ENCODE measurements at places on chromosomes 6 and 20. TPM values are rescaled to one million over a fixed set of nuclear protein-coding genes. Genes with fewer than 3 reads are reported as not detected.

TBPL1 gene
- 4.8 TPM for total RNA-seq

PI16 gene
- total RNA-seq: 6.2 TPM

SYTL3 gene
- 23.1 TPM for total RNA-seq

VSX1 gene
- total RNA-seq: not detected

HLA-DMB gene
- total RNA-seq: 96.5 TPM

SLC22A1 gene
- total RNA-seq: 8.2 TPM

DNA sequence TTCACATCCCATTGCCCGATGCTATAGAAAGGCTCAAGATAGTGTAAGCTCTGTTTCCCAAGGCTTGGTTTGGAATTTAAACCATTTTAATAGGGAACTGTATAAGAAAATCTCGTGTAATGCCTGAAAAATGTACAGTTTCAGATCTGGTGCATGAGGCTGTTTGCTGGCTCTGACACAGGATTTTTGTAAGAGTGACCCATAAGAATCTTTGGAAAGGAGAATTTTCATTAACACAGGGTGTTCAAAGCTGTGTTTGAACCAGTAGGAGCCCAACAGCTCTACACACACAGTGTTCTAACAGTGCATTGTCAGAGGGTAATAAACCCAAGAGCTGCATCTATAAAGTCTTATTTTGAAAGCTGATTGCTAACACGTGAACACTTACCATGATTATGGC, 293.5 kb downstream of the PRL start:
- H3K36me3 ChIP-seq: no peaks in the 10 kb centered on the region
- no peaks in the 10 kb centered on the region for H3K4me1 ChIP-seq
- DNase-seq: no peak
- no peaks in the 10 kb centered on the region for H3K27me3 ChIP-seq
- H3K27ac ChIP-seq: no peak overlapping the region
- no peak overlapping the region for H3K4me3 ChIP-seq

GRCh38 chr6:111939902-111940301, 66.7 kb upstream of the FYN start:
- H3K27me3 ChIP-seq: no peaks in the 10 kb centered on the region
- no peak overlapping the region for H3K4me3 ChIP-seq
- H3K27ac ChIP-seq: no peak overlapping the region

DNA sequence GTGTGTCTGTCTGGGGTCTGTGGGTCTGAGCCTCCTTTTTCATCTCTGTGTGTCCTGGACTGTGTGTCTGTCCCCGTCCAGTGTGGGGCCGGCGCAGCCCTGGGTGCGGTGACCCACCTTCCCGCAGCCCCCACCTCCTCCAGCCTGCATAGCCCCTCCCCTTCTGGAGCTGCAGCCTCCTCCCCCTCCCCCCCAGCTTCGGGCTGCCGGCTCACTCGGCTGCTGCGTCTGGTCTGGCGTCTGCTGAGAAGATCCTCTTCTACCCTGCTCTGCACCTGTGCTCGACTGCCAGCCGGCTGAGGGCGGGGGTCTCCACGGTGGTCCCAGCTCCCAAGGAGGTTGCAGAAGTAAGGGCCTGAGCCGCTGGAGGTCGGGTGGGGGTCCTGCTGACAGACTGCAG, 7.6 kb upstream of the LKAAEAR1 start:
- no peaks in the 10 kb centered on the region for H3K36me3 ChIP-seq
- H3K4me3 ChIP-seq: no peak overlapping the region
- no peak for DNase-seq
- no peaks in the 10 kb centered on the region for H3K27me3 ChIP-seq

GRCh38 chr6:165726965-165727381, 63.9 kb upstream of the PDE10A start:
- H3K4me1 ChIP-seq: no peaks in the 10 kb centered on the region
- no peaks in the 10 kb centered on the region for H3K36me3 ChIP-seq
- H3K27me3 ChIP-seq: no peaks in the 10 kb centered on the region
- H3K27ac ChIP-seq: no peak overlapping the region
- H3K4me3 ChIP-seq: no peak overlapping the region
- no peak for DNase-seq

GRCh38 chr6:142833054-142833453, 111.9 kb downstream of the HIVEP2 start:
- H3K4me1 ChIP-seq: peaks cover 11% of the 10 kb centered on the region
- no peak overlapping the region for H3K27ac ChIP-seq
- no peaks in the 10 kb centered on the region for H3K27me3 ChIP-seq

DNA sequence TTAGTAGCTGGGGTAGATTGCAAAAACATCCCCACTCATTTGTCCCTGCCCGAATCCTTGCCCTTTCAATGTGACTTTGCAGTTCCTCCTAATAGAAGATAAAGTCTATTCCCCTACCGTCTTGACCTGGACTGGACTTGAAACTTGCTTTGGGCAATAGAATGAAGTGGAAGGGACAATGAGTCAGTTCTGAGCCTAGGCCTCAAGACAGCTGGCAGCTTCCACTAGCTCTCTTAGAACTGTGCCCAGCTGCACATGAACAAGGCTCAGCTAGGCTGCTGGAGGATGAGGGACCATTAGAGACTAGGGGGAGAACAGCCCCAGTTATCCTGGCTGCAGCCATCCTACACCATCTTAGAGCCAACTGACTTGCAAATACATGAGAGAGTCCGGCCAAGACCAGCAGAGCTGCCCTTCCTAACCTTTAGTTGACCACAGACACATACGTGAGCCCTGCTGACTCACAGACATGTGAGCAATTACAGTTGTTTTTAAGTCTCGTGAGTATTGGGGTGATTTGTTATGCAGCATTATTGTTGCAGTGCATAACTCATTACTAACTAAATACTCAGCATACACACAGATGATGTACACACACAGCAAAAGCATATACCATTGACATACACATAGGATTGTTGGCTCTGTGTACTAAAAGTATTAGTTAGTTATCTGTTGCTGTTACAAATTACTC, 105.5 kb downstream of the DHX35 start:
- H3K36me3 ChIP-seq: no peaks in the 10 kb centered on the region
- no peaks in the 10 kb centered on the region for H3K4me1 ChIP-seq

- no peak for DNase-seq
- H3K4me3 ChIP-seq: no peak overlapping the region
- no peaks in the 10 kb centered on the region for H3K4me1 ChIP-seq
- no peaks in the 10 kb centered on the region for H3K27me3 ChIP-seq
- H3K36me3 ChIP-seq: no peaks in the 10 kb centered on the region
- no peak overlapping the region for H3K27ac ChIP-seq
Observed at GRCh38 chr6:40631744-40632143, 44.6 kb upstream of the LRFN2 start.

- H3K36me3 ChIP-seq: no peaks in the 10 kb centered on the region
- peaks cover under 1% of the 10 kb centered on the region for H3K4me1 ChIP-seq
- no peak overlapping the region for H3K4me3 ChIP-seq
- H3K27me3 ChIP-seq: no peaks in the 10 kb centered on the region
Observed at GRCh38 chr20:50344232-50345071, 153.8 kb downstream of the CEBPB start.

DNA sequence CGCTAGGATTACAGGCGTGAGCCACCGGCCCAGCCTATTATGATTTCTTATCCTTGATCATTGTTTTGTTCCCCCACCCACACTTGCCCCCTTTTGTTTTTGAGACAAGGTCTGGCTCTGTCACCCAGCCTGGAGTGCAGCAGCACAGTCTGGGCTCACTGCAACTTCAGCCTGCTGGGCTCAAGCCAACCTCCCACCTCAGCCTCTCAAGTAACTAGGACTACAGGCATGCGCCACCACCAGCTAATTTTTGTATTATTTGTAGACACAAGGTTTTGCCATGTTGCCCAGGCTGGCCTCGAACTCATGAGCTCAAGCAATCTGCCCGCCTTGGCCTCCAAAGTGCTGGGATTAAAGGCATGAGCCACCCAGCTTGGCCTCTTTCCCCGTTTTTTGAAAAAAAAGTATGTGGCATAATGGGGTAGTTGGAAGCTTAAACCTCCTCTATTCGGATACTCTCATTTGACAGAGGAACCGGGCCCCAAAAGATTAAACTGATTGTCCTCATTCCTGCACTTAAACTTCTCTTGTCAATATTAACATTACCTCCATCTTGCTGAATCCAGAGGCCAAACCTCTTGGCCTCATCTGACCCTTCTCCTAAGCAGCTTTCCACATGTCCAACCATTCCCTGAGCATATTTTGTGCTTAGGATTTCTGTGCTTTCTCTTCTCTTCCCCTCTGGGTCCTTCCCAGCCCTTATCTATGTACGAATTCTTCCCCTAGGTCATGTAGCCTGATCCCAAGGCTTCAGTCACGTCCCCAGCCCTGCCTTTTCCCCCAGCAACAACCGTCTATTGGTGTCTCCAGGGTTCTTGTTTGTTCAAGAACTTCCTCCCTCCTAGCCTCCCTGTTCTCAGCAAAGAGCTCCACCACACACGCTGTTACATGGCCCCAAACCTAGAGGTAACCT, 6.1 kb upstream of the EZR start:
- H3K27ac ChIP-seq: no peak overlapping the region
- no peaks in the 10 kb centered on the region for H3K36me3 ChIP-seq
- H3K4me1 ChIP-seq: no peaks in the 10 kb centered on the region
- no peak overlapping the region for H3K4me3 ChIP-seq

DNA sequence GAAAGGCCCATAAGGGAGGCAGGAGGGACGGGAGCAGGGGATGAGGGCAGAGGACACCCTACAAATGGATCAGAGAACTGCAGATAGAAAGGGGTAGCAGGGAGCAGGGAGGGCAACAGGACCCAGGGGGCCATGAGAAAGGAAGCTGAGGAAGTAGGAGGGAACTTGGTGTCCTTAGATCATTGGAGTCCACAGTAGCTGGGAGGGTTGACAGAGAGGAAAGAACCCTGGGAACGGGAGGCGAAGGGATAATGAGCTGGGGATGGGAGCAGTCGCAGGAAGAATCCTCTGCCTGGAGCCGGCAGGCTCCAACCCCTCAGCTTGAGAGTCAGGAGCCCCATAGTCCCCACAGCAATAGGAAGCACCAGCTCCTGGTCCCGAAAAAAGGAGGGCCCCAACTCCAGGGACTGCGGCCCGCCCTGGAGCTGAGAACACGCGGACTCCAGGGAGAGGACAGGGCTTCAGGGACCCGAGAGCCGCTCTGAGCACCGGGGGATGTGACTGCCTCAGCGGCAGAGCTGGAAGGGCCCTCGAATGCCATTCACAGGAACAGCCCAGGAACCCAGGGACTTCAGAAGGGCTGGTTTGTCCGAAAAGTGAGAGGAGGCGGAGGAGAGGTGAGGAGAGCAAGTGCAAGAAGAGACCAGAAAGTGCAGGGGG, 32.7 kb downstream of the HLA-A start:
- no peaks in the 10 kb centered on the region for H3K36me3 ChIP-seq
- peaks cover 19% of the 10 kb centered on the region for H3K4me1 ChIP-seq
- H3K4me3 ChIP-seq: peak overlapping the region; percentile 34
- no peak overlapping the region for H3K27ac ChIP-seq
- DNase-seq: no peak

GRCh38 chr20:45114465-45115385, at the start of gene WFDC5:
TSS of gene WFDC5 (minus strand) at chr20:45115174. CDS start at chr20:45115083, 91 bp downstream.
- H3K27ac ChIP-seq: no peak within 1 kb of the TSS
- no peak within 1 kb of the TSS for H3K4me3 ChIP-seq
- H3K36me3 ChIP-seq: no peaks in the 10 kb centered on the region
- no peaks in the 10 kb centered on the region for H3K27me3 ChIP-seq

DNA sequence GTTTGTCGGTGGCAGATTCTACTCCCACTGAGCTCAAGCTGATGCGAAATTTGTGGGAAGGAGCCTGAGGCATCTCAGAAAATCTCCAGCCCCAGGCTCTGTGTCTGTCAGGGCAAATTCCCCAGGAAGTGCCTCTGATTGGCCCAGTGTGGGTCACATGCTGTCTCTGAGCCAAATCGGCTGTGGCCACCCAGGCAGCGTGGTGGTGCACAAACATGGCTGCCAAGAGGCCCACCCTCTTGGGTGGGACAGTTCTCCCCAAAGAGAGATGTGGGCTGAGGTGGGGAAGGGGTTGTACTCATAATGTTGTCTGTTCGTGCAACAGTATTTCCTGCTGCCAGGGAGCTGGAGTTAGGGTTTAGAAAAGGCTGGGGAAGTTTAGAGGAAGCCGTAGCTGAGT, 130.6 kb downstream of the BMP7 start:
- no peaks in the 10 kb centered on the region for H3K27me3 ChIP-seq
- H3K36me3 ChIP-seq: no peaks in the 10 kb centered on the region
- no peak overlapping the region for H3K4me3 ChIP-seq

- no peak overlapping the region for H3K27ac ChIP-seq
- peak; percentile 40 for DNase-seq
- H3K27me3 ChIP-seq: no peaks in the 10 kb centered on the region
- H3K36me3 ChIP-seq: no peaks in the 10 kb centered on the region
- H3K4me3 ChIP-seq: no peak overlapping the region
Observed at GRCh38 chr20:38139156-38139912, 25.7 kb downstream of the TGM2 start.

Measured in Peyer's patch (tissue), 4 donors.